Smooth muscle cell of bladder (primary cell): ENCODE measurements at places on chromosomes 6 and 20. TPM values are rescaled to one million over a fixed set of nuclear protein-coding genes. Genes with fewer than 3 reads are reported as not detected.

The GPR6 gene
- total RNA-seq: not detected in 2 replicates

The HLA-DQB1 gene
- not detected in 2 replicates for total RNA-seq

The LRRN4 gene
- total RNA-seq: under 0.01 TPM in 1 of 2 replicates, not detected in the other

The DNAH8 gene
- total RNA-seq: 0.09 TPM in 1 of 2 replicates, not detected in the other

The C20orf141 gene
- total RNA-seq: 0.37 TPM in 1 of 2 replicates, not detected in the other

The DACT2 gene
- 0.85 and 1.0 TPM in 2 replicates for total RNA-seq

The POM121L2 gene
- total RNA-seq: not detected in 2 replicates
